ENCODE measurements at places on chromosomes 16 and 17.

DNA sequence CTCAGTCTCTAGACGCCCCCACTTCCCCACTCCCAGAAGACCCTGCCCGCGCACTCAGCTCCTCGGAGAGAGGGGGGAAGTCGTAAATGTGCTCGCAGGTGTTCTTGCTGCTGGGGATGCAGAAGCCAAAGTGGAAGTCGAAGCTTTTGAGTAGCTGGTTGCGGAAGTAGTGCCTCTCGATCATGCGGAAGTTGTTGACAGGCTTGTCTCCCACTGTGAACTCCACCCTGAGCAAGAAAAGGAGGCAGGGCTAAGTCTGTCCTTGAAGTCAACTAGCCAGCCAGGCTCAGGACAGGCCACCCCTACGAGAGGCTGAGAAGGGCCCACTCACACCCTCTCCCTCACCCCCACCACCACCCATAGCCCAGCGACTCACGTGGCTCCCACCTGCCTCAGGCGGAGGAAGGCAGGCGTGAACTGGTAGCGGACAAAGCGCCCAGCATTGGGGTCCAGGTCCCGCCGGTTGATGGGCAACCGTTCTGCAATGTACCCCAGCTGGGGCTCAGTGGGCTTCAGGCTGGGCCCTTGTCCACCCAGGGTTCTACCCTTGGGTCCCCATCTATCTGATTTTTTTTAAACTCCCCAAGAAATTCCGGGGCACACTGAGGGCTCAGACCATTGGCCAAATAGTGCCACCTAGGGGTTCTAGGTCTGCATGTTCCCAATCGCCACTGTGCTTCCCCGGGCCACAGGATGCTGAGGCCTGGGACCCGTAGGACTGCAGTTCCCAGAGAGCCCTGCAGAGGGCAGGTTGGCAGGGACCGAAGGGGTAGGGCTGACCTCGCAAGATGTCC, 4.6 kb downstream of the UNC119 start:
- peaks cover 8% of the 10 kb centered on the region for H3K36me3 ChIP-seq
- H3K4me1 ChIP-seq: peaks cover 3% of the 10 kb centered on the region
- DNase-seq: peak; percentile 83
- no peaks in the 10 kb centered on the region for H3K27me3 ChIP-seq
- H3K27ac ChIP-seq: no peak overlapping the region
- H3K4me3 ChIP-seq: no peak overlapping the region

DNA sequence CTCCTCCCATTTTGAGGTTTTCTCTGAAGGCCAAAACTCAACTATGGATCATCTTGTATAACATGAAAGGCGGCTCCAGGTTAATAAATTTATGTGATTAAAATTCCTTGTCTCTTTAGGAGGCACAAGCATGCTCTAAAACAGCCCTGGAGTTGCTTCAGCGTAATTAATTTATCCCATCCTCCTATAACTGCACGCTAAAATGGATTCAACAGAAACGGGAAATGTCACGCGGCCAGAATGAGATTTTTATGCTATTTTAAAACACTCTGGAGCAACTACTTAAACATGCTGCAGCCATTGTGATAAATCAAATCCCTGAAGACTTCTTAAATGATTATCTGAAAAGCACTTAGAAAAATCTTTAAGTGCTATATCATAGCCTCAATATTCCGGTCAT, 106.6 kb downstream of the ADAMTS18 start:
- no peak overlapping the region for H3K27ac ChIP-seq
- H3K27me3 ChIP-seq: no peaks in the 10 kb centered on the region
- no peak for DNase-seq
- H3K36me3 ChIP-seq: no peaks in the 10 kb centered on the region
- no peaks in the 10 kb centered on the region for H3K4me1 ChIP-seq
- no peak overlapping the region for H3K4me3 ChIP-seq

GRCh38 chr16:27945233-27945973, 118.1 kb downstream of the GSG1L start:
- no peaks in the 10 kb centered on the region for H3K36me3 ChIP-seq
- no peak overlapping the region for H3K4me3 ChIP-seq
- no peaks in the 10 kb centered on the region for H3K27me3 ChIP-seq
- no peak overlapping the region for H3K27ac ChIP-seq
- DNase-seq: no peak

DNA sequence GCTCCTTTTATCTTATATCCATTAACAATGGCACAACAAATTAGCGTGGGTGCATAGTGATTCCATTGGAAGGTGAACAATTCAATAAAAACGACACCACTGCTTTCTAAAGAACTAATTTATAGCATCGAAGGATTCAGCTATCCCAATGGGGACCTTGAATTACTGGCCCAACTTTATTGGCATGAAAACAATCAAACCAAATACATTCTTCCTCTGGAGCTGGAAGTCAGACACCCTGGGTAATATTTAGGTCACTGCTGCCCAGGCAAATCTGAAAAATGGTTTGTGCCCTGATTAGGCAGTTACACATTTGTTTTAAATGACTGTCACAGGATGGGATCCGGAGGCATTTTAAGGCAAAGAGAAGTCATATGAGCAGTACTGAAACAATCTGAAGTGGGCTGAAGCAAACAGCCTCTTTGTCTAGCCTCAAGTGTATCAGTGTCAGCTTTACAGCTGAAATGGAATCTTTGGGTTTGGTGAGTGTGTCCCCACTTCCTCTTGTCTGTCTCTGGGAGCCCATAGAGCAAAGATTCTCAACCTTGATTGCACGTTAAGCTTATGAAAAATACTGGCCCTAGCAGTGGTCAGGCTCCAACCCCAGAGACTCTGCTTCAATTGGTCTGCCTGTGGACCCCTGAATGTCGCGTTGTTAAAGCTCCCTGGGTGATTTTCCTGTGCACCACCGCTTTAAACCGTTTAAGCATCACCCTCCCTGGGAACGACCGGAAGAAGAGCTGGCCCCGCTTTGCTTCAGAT, 30.3 kb downstream of the CDK5R1 start:
- no peak for DNase-seq
- H3K27me3 ChIP-seq: no peaks in the 10 kb centered on the region
- no peaks in the 10 kb centered on the region for H3K4me1 ChIP-seq
- H3K4me3 ChIP-seq: no peak overlapping the region
- H3K36me3 ChIP-seq: no peaks in the 10 kb centered on the region

DNA sequence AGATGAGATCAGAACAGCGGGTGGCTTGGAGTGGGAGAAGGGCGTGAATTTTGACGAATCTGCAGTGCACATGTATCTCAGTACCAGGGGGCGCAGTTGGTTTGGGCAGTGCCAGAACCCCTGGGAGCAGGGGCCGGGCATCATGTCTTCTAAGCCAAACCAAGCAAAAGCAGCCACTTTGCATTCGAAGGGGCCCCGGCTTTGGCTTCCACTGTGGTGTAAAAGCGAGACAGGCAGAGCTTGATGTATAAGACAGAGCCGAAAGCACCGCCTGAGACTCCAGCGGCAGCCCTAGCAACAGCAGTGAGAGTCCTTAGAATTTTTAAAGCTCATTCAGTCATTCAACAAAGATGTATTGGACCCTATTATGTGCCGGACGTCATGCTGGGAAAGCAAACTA, 3.8 kb upstream of the XYLT1 start:
- no peak for DNase-seq
- H3K27ac ChIP-seq: no peak overlapping the region
- H3K4me3 ChIP-seq: no peak overlapping the region
- no peaks in the 10 kb centered on the region for H3K36me3 ChIP-seq
- H3K27me3 ChIP-seq: no peaks in the 10 kb centered on the region

GRCh38 chr16:64648282-64648681, 473.6 kb downstream of the CDH11 start:
- H3K4me1 ChIP-seq: no peaks in the 10 kb centered on the region
- H3K4me3 ChIP-seq: no peak overlapping the region
- no peak overlapping the region for H3K27ac ChIP-seq

DNA sequence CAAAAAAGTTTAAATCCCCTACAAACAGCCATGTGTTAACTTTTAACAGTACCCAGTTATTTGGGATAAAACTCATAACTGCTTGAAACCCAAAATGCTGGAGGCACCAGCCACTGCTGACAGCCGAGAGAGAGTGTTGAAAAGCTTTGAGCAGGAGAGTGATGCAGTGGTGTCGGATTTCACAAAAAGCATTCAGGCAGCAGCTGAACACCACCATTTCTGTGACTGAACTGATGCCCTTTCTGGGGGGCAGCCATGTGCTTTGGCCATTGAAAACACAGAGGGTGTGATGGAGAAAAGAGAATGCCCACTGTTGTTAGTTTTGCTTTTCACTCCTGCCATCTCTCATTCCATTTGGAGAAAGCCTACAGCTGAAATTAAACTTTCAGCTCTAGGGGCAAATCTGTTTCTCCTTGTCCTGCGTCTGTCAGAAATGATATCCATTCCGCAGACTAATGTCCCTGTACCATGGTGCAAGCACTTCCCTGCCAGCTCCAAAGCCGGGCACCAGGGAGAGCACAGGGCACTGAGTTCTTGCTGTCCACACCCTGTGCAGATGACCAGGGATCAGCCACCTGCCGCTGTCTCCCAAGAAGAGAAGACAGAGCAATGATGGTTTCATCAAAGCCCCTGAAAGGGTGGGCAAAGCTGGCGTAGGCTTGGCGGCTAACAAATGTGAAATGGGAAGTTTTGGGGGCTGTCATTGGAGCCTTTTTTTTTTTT, 16.6 kb upstream of the MLYCD start:
- no peaks in the 10 kb centered on the region for H3K36me3 ChIP-seq
- DNase-seq: no peak
- H3K4me1 ChIP-seq: no peaks in the 10 kb centered on the region
- H3K27me3 ChIP-seq: no peaks in the 10 kb centered on the region

GRCh38 chr17:37888881-37889280, 35.3 kb upstream of the TBC1D3K start:
- no peaks in the 10 kb centered on the region for H3K4me1 ChIP-seq
- H3K4me3 ChIP-seq: no peak overlapping the region
- no peak overlapping the region for H3K27ac ChIP-seq
- no peaks in the 10 kb centered on the region for H3K27me3 ChIP-seq
- no peak for DNase-seq

GRCh38 chr16:89924925-89925307, 1.8 kb downstream of the TUBB3 start:
- no peak overlapping the region for H3K4me3 ChIP-seq
- no peak overlapping the region for H3K27ac ChIP-seq
- peaks cover 7% of the 10 kb centered on the region for H3K27me3 ChIP-seq
- no peaks in the 10 kb centered on the region for H3K36me3 ChIP-seq

DNA sequence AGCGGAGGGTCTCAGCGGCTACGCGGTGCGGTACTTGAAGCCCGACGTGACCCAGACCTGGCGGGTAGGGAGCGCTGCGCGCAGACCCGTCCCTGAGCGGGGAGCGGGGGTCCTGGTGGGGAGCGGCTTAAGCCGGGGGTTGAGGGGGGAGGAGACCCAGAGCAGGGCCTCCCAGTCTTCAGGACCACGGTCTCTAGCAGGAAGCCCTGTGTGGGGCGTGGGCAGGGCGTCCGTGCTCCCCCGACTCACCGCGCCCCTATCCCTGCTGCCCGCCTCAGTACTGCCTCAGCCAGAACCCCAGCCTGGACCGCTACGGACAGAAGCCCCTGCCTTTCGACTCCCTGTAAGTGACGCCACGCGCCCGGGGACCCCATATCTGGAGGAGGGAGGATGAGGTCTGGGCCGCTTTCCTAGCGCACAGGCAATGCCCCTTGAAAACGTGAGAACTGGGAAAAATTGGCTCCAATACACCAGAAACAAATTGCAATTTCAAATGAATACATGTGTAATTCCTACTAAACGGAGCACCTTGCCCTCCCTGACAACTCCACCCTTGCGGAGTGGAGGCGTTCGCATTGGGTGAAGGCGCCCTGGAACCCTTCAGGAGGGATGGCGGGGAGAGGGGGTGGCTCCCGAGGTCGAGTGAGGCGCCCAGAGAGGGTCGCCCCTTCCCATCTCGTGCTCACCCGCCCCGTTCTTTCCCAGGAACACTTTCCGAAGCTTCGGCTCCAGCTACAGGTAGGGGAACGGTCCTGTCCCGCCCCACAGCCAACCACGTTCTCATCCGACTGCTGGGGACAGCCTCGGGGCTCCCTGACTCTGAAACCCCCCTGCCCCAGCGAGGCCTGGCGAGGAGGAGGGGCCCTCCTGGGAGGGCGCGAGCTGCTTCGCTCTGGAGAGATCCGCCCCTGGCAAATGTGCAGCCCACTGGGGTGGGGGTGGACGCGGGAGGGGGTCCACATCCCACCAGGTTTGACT, 14.6 kb upstream of the CNGB1 start:
- H3K4me3 ChIP-seq: peak overlapping the region; percentile 44
- peaks cover 3% of the 10 kb centered on the region for H3K4me1 ChIP-seq
- no peak overlapping the region for H3K27ac ChIP-seq
- no peak for DNase-seq

DNA sequence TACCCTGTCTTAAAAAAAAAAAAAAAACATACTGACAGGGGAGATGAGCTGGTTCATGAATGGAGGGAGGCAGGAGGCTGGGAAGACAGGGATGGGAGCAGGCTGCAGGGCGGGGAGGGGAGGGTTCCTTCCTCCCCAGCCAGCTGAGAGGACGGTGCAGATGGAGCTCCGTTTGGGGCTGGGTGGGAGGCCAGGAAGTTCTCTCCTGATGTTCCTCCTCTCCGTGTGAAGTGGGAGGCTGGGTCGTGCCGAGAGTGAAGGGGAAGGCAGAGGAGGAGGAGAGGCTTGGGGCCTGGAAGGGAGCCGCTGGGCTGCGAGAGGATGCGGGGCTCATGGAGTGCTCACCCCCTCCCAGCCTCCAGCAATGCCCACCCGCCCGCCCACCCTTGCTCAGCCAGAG, 21.3 kb downstream of the SBK1 start:
- no peak for DNase-seq
- H3K36me3 ChIP-seq: no peaks in the 10 kb centered on the region
- no peaks in the 10 kb centered on the region for H3K27me3 ChIP-seq
- H3K4me3 ChIP-seq: no peak overlapping the region
- no peak overlapping the region for H3K27ac ChIP-seq

DNA sequence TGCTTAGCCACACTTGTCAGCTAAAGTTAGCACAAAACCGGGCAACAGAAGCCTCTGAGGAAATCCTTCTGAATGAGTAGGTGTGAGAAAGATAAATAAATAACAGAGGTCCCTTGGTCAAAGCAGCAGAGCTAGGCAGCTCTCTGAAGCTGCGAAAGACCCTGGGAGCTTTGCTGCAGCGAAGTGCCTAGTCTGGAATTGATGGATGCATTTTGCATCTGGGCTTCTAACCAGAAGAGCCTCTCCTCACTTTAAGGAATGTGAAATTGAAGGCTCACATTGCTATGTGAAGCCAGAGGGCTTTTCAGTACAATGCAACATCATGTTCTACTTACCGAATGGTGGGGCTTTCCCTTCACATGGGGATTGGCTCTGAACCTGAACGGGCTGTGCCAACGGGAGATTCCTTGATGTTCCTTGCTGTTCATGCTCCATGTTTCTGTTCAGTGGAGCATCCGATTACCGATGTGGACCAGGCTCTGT, 274.6 kb downstream of the HS3ST3B1 start:
- no peaks in the 10 kb centered on the region for H3K27me3 ChIP-seq
- H3K36me3 ChIP-seq: no peaks in the 10 kb centered on the region
- no peak overlapping the region for H3K4me3 ChIP-seq
- DNase-seq: no peak
- no peaks in the 10 kb centered on the region for H3K4me1 ChIP-seq
- no peak overlapping the region for H3K27ac ChIP-seq

DNA sequence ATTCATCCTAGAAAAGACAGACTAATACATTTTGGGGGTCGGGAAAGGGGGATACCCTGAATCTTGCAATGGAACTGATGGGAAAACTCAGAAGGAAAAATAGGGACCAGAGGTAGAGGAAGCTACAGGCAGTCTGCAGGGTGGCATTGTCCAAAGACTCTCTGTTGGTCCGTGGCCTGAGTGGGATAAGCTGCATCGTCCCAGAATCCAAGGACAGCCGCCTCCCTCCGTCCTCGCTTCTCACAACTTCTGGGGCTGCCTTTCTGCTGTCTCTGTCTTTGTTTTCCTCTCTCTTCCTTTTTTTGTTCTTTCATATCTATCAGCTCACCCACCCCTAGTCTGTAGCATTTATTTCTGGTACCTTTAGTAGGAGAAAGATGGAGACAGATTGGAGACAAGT, 1052.6 kb upstream of the RBFOX1 start:
- no peaks in the 10 kb centered on the region for H3K4me1 ChIP-seq
- no peak for DNase-seq
- H3K36me3 ChIP-seq: no peaks in the 10 kb centered on the region
- no peaks in the 10 kb centered on the region for H3K27me3 ChIP-seq
- H3K4me3 ChIP-seq: no peak overlapping the region
